Stimulated activated CD8-positive, alpha-beta memory T cell treated with anti-CD3 and anti-CD28 coated beads, Interleukin-2, amount 100 ng/mL, for 48 hours (primary cell): ENCODE measurements at places on chromosomes 7 and 10.

- no peak for DNase-seq
Observed at GRCh38 chr10:47420305-47421056, 36.4 kb upstream of the ZNF488 start.

DNA sequence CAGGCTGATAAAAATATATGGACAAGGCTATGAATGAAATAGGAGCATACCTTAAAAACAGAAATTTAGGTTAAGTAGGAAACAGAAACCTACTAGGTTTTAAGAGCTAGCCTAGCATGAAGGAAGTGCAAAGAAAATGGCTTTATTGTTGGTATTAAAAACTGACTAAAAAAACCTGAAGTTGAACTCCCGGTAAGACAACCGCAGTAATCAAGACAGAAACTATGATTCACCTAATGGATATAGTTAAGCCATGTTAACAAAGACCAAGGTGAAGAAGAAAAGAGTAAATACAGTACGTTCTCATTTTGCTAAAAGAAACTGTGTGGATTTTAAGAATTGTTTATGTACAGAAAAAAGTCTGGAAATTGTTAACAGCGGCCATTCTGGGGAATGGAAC lies 2.5 kb downstream of the RTKN2 start:
- no peak for DNase-seq

DNA sequence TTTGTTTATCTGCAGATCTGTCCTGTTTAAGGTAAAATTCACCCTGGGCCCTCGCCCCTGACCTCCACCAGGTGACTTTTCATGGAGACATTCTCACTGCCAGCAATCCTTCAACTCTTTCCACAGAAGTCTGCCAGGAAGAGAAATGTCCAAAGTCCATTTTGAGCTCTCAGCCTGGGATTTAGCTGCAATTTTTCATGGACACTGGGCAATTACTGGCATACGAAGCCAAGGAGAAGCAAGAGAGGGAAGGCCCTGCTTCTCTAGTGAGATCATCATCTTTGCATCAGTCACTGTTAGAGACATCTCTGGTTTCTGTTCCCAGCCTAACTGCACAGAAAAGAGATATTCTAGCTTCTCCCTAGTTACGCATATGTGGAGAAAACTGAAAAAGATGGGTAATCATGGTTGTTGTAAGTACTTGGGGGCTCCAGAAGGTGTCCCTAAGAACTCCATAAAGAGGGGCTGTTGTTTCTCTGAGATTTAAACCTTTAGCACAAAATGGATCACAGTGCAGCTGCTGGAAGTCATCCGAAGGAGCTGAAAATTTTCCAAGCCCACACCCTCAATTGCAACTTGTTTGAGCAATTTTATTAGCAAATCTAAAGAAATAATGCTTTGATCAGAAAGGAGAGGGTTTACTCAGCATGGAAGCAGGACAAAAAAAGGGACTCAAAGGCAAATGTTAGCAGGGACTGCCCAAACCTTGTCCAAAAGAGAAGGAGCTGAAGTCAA lies 168.9 kb downstream of the SNX10 start:
- no peak for DNase-seq

- no peak for DNase-seq
Observed at GRCh38 chr10:119468542-119469324, 73.8 kb downstream of the RGS10 start.

GRCh38 chr7:74183653-74184450 lies 9.7 kb downstream of the EIF4H start:
- DNase-seq: no peak

GRCh38 chr7:74217455-74218342 lies 7.9 kb downstream of the LAT2 start:
- DNase-seq: no peak

- no peak for DNase-seq
Observed at GRCh38 chr7:129523924-129524323, 21.6 kb downstream of the SMKR1 start.
